Forelimb muscle (tissue), 1 donor: ENCODE measurements at places on chromosomes 4 and X. TPM values are rescaled to one million over a fixed set of nuclear protein-coding genes. Genes with fewer than 3 reads are reported as not detected.

The PDLIM3 gene
- 616 TPM for polyA plus RNA-seq

The TFE3 gene
- 21.6 TPM for polyA plus RNA-seq

The GLRA3 gene
- not detected for polyA plus RNA-seq

The POU3F4 gene
- not detected for polyA plus RNA-seq

The LSM6 gene
- polyA plus RNA-seq: 31.1 TPM

The BRS3 gene
- not detected for polyA plus RNA-seq

DNA sequence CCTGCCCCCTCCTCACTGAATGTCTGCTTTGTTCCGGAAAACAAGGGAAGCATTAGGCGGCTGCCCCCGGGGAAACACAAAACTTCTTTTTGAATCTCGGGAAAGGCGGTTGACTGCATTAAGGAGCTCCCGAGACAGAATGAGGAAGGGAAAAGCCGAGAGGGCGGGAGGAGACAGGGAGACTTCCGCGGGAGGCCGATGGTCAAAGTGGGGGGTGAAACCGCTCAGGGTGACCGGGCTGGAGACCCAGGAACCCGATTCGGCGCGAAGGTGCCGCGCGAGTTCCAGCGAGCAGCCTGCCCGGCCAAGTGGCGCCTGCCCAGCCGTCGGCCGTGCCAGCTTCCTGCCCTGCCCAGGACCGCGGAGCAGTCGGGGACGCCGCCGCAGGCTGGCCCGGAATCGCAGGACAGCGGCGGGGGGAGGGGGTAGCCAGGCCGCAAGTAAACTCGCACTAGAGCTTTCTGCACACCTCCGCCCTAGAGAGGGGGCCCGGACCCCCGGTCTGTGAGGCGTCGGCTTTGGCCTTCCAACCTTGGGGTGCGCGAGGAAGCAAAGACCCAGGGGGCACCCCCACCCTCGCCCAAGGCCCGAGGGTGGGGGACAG lies 55.1 kb upstream of the BCOR start:
- no peak for DNase-seq

DNA sequence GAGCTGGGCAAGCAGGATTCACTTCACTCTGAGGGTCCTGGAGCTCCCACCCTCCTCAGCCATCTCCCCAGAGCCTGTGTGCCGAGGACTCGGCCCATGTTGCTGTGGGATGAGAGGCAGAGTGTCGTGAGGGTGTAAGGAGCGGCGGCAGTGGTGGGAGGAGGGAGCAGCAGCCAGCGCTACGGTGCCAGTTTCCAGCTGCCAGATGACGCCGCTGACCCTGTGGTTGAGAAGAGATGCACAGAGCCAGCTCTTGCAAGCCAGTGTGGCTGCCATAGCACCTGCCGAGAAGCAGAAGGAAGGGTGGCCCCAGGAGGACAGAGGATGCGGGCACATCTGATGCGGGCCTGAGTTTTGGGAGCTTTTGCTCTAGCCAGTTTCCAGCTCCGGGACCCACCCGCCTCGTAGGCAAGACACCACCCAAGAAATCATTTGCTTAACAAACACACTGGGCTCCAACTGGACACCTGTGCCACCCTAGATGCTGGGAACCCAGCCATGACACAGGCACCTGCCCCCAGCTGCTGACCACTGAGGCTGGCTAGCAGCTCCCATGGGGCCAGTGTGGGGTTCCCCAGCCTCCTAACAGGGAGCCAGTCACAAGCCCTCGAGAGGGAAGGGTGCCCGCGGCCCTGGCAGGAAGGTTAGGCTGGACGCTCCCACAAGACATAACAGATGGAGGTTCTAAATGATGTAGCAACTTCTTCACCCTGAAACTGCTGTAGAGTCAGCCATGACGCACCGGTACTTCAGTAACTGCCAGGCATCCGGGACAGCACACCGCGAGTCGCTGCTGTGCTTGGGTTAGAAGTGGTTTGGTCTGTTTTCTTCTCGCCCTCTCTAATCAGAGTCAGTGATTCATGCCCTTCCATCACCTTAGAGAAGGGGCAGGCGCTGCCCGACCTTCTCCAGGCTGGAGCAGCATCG lies 8.9 kb downstream of the MSANTD1 start:
- DNase-seq: no peak

DNA sequence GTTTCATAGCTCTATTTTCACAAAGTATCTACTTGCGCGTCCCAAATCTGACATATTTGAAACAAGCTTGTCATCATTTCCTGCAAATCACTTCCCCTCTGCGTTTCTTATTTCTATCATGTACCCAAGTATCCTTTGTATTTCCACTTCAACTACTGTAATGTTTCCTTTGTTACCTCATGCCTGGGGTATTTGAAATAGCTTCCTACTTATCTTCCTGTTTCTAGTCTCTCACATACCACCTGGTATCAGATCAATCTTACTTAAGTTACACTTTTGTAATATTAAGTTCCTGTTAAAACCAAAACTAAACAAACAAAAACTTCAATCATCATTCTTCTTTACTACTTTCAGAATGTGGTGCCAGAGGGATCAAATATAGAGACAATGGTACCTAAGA lies 93.6 kb upstream of the SMAD1 start:
- DNase-seq: no peak

GRCh38 chr4:112966701-112967488 lies 82.6 kb upstream of the ANK2 start:
- no peak for DNase-seq

DNA sequence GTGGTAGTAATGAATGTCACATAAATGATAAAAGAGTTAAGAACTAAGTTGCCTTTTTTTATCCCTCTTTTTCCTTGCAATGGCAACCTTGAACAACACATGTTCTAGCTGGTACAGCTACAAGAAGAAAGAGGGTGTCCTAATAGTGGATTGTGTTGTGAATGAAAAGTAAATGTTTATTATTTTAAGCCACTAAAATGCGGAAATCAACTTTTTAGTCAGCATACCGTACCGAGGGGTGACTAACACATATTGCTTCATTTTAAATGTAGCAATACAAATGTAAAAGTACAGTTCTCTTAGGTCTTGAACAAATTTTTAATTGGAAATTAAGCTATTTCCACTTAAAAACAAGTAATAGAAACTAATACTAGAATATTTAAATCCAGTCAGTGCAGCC lies 17.7 kb upstream of the AP1AR start:
- no peak for DNase-seq

DNA sequence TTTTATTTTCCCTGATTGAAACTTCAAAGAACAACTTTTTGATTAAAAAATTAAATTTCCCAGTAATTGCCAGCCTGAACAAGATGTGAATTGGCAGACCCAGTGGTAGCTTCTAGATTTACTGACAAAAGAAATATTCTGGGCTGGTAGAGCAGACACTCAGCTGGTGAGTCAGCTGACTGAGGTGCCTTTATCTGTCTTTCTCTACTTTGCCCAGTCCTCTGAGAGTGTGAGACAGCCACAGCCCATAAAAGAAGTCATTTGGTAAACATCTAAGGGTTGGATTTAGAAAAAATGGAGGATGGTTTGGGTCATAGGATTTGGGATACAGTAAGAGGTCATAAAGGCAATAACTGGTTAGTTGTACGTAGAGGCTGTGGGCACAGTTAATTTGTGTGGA lies 54.5 kb downstream of the CCSER1 start:
- DNase-seq: no peak

- DNase-seq: no peak
These were observed 28.0 kb upstream of the PLK4 start for GRCh38 chr4:127852661-127853060.

DNA sequence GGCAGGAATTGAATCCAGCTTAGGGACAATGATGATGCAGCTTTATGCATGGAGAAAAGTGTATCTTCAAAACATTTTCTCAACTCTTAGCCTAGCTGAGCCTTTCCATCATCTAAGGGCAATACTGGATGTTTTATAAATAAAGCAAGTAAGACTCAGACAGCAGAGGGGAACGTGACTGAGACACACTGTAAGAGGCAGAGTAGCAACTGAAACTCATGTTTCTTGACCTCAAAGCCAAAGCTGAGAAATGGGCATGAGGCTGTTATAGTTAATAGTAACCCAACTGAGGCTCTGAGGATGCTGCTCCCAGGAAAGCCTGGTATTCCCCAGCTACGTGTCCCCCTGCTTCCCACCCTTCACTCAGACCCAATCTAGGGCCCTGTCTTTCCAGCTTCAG lies 44.6 kb downstream of the ARHGEF9 start:
- DNase-seq: no peak

GRCh38 chr4:77599378-77599777 lies 6.2 kb upstream of the CXCL13 start:
- DNase-seq: no peak

GRCh38 chrX:70436343-70436742 lies 8.3 kb upstream of the DLG3 start:
- DNase-seq: no peak

- DNase-seq: no peak
These were observed 50.5 kb upstream of the PUDP start for GRCh38 chrX:7198499-7198898.

- no peak for DNase-seq
These were observed 74.2 kb upstream of the CPEB2 start for GRCh38 chr4:14928035-14928434.

- no peak for DNase-seq
These were observed 565.1 kb upstream of the DIPK2B start for GRCh38 chrX:45765767-45766166.

DNA sequence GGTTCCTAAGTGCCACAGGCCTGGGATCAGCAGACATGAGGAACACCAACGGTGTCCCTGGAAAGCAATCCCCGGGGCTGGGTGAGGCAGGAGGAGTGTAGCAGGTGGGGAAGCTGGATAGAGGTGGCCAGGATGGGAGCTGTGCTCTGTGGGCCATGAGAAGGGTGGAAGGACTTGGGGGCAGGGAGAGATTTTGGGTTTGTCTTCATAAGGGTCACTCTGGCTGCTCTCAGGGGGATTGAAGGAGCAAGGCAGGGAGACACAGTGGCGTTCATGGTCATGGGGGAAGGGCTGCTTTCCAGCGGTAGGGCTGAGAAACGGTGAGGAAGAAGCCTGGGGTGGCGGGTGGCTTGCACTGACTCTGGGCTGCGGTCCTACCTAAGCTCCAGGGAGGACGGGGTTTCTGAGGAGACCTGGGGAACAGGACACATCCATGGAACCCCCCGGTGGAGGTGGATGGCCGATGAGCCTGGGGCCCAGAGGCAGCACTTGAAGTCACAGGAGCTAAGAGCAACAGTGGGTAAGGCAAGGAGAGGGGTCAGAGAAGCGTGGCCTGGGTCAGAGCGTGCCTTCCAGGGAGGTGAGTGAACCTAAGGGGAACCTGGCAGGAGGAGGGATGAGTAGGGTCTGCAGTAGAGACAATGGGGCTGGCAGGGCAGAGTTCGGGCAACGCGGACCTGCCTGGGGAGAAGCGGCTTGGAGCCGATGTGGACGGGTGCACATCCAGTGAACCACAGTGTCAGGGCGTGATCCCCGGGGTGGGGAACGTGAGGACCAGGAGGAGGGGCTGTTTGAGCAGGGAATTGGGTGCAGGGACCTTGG lies 12.4 kb upstream of the CTBP1 start:
- no peak for DNase-seq

DNA sequence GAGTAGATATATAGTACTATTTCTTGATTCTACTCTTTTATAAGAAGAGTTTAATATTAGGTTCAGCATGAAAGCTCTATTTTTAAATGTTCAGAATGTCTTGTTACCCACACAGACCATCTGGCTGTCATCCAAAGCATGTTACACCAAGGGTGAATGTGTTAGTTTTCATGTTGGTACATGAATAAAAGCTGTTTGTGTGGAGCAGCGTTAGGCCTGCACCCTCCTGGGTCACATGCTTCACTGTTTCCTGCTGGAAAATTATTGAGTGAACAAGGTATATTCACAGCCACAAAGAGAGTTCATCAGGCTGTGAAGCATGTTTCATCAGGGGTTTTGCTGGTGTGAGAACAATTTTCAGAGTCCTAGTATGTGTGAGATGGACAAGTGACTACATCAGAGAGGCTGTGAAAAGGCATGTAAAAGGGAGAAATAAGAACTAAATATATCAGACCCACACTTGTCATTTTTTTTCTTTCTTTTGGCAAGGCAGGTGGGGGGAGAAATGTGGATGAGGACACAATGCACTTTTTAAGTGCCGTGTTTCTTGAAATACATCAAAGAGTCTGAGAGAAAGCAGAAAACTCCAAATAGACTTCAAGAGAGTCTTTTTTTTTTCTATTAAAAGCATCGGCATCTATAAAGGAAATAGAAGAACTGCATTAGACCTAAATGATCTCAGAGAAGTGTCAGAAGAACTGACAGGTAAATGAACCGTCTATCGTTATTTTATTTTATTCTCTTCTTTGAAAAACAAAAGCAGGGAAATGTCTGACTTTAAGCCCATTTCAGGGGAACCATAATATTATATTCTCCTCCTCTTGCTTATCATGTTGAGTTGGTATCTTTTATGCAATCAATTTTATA lies 2429.7 kb downstream of the PCDH7 start:
- DNase-seq: no peak

GRCh38 chrX:15384304-15384703 lies at the start of gene VEGFD:
TSS of gene VEGFD (minus strand) at chrX:15384413. CDS start at chrX:15383946, 467 bp downstream.
- DNase-seq: no peak

DNA sequence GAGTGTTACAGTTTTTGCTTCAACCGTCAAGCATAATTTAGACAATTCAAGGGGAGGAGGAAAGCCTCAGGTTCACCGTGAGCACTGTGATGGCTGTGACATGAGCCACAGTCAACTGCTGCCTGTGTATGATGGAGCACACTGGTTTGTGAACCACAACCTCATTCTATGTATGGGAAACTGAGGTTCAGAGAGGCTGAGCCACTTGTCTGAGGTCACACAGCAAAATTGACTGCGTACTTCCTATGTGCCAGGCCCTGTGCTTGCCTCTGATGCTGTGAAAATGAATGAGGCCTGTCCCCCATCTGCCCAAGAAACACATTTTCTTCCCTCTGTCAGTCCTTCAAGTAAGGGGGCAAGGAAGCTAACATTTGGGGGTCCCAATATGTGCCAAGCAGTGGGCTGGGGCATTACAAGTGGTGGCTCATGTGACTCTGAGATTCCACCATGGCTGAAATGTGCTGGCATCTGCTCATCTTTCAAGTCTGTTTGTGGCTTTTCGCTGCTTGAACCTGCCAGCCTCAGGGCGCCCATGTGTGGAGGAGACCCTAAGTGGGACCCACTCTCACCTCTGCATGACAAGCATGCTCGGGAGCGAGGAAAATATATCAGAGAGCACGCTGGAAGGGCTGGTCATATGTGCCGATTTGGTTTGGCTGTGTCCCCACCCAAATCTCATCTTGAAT lies 79.7 kb downstream of the ADRA2C start:
- no peak for DNase-seq

DNA sequence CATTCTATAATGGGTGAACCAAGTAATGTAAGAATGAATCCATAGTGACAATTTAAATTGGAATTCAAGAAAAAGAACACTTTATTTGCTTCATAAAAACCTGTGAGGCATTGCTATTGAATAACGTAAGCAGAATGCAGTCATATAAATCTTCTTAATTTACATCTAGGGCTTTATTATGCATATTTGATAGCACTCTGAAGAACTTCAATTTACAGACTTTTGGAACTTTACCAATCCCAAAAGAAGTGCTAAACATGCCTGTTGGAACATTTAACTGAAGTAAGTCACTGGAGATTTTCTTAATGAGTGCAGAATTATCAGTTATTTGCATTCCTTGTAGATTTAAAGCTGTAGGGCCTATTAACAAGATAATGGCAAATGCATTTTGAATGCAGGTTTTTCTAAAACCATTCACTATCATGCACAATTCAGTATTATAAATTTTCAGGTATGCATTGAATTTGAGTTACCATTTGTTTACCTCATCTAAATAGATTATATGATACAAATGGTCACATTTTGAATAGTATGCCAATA lies 1181.2 kb downstream of the ARAP2 start:
- no peak for DNase-seq

- DNase-seq: no peak
These were observed 481.7 kb upstream of the AGA start for GRCh38 chr4:177923888-177924287.
